ENCODE measurements at places on chromosomes 12 and 14.

- DNase-seq, result no peak
Observed at GRCh38 chr14:96754845-96755184, 42.4 kb upstream of the VRK1 start.

DNA sequence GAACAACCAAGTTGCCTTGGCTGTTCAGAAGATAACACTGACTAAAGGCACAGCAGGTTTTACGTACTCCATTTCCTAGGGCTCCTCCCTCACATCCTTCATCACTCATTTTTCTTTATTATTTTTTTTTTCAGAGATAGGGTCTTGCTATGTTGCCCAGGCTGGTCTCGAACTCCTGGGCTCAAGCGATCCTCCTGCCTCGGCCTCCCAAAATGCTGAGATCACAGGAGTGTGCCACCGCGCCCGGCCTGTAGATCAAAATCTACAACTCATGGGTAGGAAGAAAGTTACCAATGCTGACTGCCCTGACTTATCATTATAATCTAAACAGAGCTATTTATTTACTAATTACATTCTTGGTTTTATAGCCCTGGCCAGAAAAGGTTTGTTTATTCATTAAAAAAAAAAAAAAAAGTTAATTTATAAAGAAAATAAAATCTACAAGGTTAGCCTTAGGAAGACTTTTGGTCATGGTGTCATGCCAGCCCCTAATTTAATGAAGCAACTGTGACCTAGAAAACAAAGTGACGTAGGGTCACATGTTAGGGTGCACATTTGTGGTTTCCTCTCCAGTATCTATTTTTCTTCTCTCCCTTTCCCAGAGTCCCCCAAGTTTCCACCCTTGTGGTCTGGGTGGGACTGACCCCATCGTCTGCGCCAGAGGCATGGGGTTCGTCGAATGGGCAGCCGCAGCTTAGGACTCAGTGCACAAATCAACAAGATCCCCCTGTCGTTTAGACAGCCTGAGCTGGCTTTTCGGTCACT lies 19.0 kb upstream of the FOXN3 start:
- no peak for DNase-seq

- no peak for DNase-seq
Observed at GRCh38 chr14:68527329-68527851, 265.5 kb downstream of the ZFP36L1 start.

DNA sequence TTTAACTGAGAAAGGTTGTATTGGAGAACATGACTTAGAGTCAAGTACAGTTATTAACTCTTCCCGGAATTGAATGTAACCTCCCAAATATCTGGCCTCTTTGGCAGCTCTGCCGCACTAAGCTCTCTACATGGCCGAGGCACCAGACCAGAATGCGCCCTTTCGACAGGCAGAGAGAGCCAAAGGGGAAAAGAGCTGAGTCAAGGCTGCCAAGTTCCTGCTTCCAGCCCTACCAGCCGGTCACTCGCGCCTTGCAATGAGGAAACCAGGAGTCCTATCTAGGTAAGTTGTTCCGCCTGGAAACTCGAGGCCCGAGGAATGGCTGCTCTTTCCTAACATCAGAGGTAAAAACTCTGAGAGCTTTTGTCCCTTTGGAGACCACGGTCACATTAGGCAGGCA lies 172.2 kb downstream of the BRMS1L start:
- DNase-seq, result peak; percentile 21

DNA sequence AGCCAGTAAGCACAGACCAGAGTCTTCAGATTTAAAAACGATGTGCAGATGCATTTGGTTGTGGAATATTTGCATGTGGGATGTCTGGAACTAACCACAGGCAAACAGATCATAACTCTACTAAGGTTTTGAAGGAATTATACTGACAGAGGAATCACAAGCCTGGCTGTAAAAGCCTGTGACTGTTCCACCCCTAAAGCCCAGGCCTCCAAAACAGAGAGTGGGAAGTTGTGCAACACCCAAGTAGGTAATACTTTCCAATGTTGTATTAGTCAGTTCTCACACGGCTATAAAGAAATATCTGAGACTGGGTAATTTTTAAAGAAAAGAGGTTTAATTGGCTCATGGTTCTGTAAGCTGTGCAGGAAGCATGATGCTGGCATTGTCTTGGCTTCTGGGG lies 68.1 kb upstream of the DCD start:
- no peak for DNase-seq

DNA sequence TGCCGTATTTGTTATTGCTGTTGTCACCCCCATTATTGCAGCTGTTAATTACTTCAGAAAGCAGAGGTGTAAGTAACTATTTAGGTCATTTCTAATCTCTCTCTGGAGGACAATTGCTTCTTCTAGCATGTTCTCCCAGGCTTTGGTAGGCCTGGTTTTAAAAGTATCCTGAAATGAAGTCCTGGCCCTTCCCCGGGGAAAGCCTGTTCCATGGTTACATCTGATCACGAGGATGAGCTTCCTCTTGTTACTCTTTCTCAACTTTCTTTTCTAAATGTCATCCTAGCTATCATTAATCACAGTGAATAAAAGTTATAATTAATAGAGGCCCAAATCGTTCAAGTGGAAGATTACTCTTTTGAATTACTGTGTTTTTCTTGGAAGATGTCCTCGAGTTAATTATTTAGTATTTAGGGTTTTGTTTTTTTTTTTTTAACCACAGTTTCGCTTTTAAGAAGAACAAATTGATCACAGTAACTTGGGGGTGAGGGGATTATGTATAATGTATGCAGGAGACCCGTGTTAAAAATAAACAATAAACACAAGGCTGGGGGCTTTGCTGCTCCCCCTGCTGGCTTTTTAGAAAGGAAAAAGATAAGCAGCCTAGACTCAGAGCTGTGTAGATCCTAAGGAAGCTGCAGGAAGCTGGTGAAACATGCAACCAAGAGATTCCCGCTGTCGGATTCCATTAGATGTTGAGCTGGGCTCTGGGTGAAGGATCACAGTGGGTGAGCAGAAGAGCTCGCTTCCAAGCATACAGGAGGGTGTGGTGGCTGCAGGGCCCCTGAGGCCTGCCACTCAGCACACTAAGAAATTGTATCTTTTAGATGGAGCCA lies 420.1 kb downstream of the FUT8 start:
- no peak for DNase-seq

- no peak for DNase-seq
Observed at GRCh38 chr12:5376591-5377207, 55.2 kb upstream of the NTF3 start.

DNA sequence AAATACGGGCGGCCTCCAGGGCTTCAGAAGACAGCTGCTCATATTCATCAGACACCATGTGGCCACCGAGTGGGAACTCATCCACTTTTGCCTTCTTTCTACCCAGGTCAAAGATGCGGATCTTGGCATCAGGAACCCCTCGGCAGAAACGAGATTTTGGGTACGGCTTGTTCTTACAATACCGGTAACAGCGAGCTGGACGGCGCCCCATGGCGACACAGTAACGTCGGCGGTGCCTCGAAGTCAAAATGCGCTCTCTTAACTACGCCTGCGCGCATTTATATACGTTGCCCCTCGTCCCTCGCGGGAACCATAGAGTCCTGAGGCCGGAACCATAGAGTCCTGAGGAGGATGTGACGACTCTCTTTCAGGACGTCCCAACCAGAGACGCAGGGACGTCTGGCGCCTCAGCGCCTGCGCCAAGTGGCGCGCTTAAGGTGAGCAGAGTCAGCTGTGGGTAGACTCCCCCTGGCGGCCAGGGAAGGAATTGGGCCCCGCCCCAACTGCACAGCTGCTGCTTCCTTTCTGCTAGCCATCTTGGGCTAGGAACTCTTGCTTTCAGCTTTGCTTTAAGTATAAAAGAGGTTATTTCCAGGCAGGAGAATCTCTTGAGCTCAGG lies at the start of gene RPL10L:
RPL10L (minus strand) TSS at position 256 of the 619 bp plus-strand sequence; CDS start at position 211, 45 bp downstream.
- DNase-seq, result no peak

DNA sequence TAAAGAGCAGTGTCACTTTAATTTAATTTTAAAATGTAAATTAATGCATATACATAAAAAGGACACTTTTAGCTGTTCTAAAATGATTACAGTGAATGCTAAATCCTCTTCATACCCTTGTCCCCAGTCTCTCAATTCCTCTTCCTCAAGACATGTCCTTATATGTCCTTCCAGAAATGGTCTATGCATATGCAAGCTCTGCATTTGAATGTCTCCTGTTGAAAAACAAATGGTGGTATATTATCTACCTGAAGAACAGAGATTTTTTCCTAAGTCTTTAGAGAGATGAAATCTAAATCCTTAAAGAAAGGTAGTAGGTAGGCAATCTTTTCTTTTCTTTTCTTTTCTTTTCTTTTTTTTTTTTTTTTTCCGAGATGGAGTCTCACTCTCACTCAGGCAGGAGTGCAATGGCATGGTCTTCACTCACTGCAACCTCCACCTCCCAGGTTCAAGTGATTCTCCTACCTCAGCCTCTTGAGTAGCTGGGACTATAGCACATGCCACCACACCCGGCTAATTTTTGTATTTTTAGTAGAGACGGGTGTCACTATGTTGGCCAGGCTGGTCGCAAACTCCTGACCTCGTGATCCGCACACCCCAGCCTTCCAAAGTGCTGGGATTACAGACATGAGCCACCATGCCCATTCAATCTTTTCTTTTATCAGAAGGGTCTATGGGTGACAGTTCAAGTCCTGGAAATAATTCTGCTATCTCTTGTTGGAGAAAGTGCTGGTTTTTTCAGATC lies 180.5 kb downstream of the PRKCH start:
- no peak for DNase-seq

DNA sequence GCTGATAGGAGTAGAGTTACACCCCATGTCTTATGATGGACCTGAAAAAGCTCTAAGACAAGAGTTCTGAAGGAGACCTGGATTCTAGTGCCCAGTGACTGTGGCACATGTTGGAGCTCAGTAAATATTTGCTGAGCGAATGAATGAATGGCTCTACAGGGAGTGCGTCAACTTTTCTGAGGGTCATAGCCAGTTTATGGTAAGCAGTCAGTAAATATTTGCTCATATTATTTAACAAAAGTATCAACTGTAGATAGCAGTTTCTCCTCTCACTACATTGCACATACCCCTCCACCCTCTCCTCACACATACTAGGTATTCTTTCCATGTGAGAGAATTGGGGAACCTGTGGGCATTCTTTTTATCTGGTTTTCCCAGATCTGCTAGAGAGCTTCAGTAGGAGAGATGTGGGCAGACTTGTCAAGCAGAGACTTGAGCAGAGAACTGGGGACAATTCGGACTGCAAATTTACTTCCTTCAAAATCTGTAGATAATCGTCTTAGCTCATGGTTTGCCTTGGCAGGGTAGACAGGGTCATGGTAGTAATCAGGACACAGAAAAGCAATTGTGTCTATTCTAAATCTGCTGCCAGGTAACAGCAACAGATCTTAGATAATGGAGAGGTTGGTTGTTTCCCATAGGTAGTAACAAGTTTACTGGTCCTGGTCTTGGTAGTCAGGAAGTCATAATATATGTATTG lies 5.7 kb downstream of the SLC4A8 start:
- DNase-seq, result no peak

- DNase-seq, result no peak
Observed at GRCh38 chr14:26531894-26532293, 65.9 kb downstream of the NOVA1 start.

DNA sequence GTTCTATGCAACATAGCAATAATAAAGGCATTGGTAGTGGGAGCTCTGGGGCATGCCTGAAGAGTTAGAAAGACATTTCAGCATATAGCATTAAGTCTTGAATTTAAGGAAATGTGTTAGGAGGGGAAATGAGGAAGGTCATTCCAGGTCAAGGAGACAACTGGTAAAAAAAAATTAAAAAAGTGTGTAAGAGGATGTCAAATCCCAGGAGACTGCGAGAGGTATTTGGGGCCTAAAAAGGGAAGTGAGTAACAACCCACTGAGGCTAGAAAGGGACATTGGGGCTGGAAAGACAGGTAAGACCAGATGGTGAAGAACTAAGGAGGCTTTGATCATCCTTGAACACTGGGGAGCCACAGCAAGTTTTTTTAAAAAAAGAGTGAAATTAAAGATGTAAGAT lies 152.9 kb downstream of the SLC25A21 start:
- DNase-seq, result no peak

- DNase-seq, result no peak
Observed at GRCh38 chr12:16175840-16176239, 101.6 kb downstream of the SLC15A5 start.

DNA sequence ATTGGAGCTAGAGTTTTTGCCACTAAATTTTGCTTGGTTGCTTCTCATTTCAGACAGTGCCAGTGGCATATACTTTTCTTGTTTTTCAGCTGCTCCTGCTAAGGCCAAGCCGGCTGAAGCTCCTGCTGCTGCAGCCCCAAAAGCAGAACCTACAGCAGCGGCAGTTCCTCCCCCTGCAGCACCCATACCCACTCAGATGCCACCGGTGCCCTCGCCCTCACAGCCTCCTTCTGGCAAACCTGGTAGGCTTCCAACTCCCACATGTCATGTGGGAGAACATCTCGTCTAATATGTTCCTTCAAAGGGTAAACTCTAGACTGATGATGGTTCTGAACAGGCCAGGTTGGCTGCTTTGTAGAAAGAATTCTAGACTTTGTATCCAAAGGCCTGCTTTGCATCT lies 11.0 kb downstream of the DLST start:
- DNase-seq, result no peak

DNA sequence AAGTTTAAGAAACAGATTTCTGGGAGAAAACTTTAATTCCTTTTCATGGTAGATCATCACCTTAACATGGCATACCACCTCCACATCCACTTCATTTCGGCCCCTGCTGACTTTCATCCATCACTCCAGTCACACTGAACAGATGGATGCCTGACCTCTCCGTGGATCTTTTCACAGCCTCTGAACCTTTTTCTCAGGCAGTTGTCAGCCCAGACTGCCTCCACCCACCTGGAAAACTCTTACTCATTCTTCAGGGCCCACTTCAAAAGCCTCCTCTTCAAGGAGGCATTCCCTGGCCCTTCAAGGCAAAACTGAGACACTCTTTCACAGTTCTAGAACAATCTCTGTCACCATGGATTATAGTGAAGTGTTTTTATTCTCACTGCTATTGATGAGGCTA lies 52.9 kb downstream of the GXYLT1 start:
- no peak for DNase-seq

GRCh38 chr12:113170926-113171325 lies 14.4 kb downstream of the DDX54 start:
- no peak for DNase-seq

GRCh38 chr12:32254260-32254956 lies 144.9 kb upstream of the FGD4 start:
- no peak for DNase-seq

- no peak for DNase-seq
Observed at GRCh38 chr12:46548605-46549071, 176.1 kb upstream of the SLC38A2 start.

GRCh38 chr14:29865299-29865698 lies 62.3 kb downstream of the PRKD1 start:
- DNase-seq, result no peak

- DNase-seq, result no peak
Observed at GRCh38 chr12:56983386-56983785, 23.0 kb downstream of the ZBTB39 start.

Data from hippocampal formation (tissue), 2 donors.